ENCODE measurements at places on chromosomes 11 and 22.

- no peak for DNase-seq
Observed at GRCh38 chr11:65554842-65555430, 3.2 kb downstream of the LTBP3 start.

DNA sequence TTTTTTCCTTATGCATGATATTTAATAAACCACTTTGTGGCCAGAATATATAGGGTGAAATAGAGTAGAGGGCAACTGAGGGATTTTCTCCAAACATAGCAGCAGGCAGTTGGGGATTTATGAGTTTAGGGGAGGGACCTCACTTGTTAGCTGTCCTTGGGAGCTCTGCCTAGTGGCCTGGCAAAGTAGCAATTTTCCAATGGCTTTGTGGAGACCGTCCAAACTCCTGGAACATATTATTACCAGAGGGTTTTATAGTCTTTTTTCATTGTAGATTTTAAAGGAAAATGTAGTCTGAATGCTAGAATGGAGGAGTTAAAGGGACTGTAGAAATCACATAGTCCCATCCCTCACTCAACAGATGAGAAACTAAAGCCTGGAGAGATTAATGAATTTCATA is 32.3 kb downstream of the AMOTL1 start:
- DNase-seq = no peak

DNA sequence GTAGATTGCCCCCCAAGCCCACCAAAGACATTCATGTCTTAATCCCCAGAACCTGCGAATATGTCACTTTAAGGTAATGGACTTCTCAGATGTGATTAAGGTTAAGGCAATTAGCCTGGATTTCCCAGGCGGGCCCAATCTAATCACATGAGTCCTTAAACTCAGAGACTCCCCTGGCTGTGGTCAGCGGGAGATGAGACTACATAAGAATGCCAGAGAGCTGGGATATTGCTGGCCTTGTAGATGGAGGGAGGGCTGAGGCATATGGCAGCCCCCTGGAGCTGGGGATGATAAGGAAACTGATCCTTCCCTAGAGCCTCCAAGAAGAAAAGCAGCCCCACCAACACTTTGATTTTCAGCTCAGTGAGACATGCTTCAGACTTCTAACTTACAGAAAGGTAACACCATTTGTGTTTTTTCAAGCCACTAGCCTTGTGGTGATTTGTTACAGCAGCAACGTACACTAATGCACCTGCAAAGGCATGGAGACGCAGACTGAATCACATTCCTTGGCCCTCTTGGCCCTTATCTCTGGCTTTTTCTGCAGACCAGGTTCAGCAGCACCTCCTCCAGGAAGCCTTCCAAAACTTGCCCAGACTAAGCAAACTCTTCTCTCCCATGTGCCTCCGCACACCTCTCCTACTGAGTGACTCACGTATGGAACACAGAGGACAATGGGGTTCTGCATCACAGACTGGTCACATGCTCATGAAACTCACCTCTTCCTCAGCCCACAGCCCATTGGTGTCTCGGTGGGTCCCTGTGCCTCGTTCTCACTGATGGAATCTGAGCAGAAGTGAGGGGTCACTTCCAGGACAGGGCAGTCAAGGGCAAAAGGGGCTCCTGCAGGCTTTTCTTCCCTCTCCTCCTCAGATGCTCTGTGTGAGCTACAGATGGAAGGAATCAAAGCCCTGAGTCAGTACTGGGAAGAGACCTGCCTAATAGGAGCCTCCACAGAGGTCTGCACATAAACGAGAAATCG is 86.3 kb upstream of the HMGXB4 start:
- no peak for DNase-seq

GRCh38 chr11:45147891-45148675 is 1.6 kb downstream of the PRDM11 start:
- DNase-seq = no peak

DNA sequence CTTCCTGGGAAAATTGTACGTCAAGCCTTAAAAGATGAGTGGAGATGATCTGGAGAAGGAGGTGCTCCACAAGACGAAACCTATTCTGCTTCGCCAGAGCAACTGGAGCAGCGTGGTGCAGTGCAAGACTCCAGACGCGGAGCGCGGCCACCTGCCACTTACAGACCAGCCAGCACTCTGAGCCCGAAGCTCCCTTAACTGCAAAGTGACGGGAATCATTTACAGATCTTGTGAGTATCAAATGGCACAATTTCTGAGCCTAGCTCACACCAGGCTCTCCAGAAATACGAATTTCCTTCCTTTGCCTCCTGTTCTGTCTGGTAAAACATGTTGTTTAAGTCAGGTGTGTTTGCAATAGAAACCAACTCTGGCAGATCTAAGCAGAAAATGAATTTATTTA is 369.3 kb downstream of the CADM1 start:
- DNase-seq = no peak

- no peak for DNase-seq
Observed at GRCh38 chr22:29456211-29456671, 17.9 kb downstream of the RFPL1 start.

DNA sequence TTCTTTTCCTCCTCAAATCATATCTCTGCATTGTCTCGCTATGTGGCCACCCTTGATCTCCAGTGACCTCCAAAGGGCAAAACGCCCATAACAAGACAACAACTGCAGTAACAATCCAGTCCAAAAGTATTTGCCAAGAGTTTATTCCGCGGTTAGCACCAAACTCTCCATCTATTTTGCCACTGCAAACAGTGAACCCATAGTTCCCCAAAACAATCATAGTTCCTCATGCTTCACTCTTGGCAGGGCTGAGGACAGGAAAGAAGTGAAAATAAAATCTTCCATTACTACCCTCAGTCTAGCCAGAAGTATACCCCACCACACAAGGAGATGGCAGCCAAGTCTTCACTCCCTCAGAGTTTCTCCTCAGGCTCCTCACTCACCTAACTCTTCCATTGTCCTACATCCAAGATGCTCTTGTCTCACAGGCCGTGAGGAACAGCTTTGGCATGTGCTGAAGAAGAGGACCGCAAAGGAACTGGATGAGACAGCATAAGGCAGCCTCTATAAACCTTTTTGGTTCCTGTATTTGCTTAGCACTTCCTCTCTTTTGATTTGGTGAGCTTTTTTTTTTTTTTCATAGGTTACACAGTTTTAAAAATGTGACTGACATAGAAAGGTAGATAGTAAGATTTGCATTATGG is at the start of gene LPXN:
Gene LPXN, minus strand, starts transcription at position 480 of the 644 bp plus-strand sequence. Its CDS starts 84 bp downstream, at position 396.
- DNase-seq = peak; percentile 48
